ENCODE measurements at places on chromosomes 1 and 21.

DNA sequence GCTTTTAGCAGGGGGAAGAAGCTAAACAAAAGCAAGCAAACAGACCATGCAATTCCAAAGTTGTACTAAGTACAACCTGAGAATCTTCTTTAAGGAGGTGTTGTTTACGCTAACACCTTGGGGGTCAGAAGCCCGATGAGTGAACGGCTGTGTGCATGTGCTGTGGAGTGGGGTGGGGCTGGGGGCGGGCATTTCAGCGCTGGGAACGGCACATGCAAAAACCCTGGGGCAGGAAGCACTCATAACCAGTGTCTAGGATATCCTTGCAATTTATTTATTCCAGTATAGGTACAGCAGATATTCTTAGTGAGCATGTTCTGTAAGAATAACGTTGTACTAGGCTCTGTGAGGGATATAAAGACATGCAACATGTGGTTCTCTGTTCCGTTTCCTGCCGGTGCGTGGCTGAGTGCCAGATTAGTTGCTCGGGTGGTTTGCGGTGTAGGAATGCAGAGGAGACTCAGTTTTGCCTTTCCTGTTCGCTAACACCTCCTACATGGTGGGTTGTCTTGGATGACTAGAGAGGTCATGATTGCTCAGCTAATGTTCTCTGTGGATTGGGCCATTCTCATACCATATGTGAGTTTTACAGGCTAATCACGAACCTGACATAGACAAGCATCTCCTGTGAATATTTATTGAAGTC lies 3.7 kb downstream of the FASLG start:
- DNase-seq = no peak

- DNase-seq = no peak
Measured at GRCh38 chr1:18290740-18291412, 183.3 kb downstream of the IGSF21 start.

DNA sequence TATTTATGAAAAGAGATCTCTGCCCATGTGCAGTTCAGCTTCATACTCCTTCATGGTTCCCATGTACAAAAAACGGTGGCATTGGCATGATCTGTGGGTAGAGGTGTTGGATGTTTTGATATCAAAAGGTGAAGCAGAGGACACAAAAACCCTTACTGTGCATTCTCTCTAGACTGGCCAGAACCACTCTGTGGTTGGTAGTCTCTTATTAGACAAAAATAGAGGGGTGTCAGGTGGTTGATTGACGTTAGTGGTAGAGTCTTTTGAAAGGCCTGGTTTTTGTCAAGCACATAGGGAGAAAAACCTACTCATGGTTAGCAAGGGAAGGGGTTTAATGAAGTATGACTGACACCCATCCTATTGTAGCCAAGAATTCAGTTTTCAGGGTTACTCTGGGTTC lies 400.0 kb upstream of the TMPRSS15 start:
- no peak for DNase-seq

- no peak for DNase-seq
Measured at GRCh38 chr1:116572099-116572498, 1.3 kb upstream of the CD58 start.

- no peak for DNase-seq
Measured at GRCh38 chr1:54384918-54385726, 21.1 kb downstream of the SSBP3 start.

DNA sequence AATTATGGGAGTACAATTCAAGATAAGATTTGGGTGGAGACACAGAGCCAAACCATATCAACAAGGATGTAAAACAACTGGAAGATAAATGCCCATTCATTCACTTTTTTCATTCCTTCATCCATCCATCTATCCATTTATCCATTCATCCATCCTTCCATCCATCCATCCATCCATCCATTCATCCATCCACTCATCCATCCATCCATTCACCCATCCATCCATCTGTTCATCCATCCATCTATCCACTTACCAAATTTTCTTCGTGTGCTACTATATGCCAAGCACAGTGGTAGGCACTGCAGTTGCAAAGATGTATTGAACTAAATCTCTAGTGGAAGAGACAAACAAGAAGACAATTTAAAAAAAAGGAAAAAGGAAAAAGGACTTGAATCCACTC lies 14.3 kb upstream of the SIPA1L2 start:
- no peak for DNase-seq

GRCh38 chr1:94602316-94602715 lies 60.8 kb upstream of the F3 start:
- DNase-seq = no peak

GRCh38 chr1:160488347-160489058 lies 34.6 kb downstream of the SLAMF6 start:
- DNase-seq = no peak

- no peak for DNase-seq
Measured at GRCh38 chr1:160354388-160354985, 11.3 kb downstream of the NCSTN start.

GRCh38 chr1:200108659-200109058 lies 81.1 kb downstream of the NR5A2 start:
- DNase-seq = no peak

DNA sequence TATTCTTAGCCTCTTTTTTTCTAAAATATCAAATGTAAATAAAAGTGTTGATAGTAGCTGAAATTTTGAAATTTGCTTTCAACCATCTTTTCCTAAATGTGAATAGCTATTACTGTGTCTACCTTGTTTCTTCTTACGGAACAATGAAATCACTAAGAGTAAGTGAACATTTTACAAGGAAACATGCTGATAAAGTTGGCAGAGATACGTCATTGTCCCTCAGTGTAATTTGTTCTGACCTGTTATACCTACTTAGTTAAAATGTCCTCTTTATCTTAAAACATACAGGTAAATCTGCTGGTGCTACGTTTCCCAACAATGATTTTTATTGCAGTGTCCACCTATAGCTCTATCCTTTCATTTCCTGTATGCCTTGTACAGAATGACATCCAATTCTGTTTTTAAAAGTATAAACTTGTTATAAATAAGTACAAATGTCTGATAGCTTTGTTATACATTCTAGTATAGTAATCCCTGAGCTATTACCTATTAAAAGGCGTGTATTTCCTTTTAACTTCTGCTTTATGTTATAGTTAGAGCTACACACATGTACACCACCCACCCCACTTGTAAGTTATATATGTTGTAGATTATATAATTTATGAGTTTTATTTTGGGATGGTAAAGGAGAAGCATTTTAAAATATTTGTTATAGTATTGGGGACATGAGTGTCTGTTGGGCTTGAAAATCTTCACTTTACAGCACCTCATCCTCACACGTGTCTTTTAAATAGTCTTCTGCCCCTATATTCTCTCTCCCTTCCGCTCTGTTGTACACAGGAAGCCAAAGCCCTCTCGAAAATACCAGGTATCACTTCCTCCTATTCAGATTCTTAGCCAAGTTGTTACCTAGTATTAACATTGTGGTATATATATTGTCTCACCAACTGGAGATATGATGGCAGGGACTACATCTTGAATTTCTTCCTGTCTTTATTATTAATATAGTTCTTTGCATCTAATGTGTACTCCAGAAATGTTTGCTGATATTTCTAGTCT lies 25.2 kb downstream of the LAMC1 start:
- DNase-seq = no peak

GRCh38 chr1:12422488-12422887 lies 192.7 kb downstream of the VPS13D start:
- no peak for DNase-seq

DNA sequence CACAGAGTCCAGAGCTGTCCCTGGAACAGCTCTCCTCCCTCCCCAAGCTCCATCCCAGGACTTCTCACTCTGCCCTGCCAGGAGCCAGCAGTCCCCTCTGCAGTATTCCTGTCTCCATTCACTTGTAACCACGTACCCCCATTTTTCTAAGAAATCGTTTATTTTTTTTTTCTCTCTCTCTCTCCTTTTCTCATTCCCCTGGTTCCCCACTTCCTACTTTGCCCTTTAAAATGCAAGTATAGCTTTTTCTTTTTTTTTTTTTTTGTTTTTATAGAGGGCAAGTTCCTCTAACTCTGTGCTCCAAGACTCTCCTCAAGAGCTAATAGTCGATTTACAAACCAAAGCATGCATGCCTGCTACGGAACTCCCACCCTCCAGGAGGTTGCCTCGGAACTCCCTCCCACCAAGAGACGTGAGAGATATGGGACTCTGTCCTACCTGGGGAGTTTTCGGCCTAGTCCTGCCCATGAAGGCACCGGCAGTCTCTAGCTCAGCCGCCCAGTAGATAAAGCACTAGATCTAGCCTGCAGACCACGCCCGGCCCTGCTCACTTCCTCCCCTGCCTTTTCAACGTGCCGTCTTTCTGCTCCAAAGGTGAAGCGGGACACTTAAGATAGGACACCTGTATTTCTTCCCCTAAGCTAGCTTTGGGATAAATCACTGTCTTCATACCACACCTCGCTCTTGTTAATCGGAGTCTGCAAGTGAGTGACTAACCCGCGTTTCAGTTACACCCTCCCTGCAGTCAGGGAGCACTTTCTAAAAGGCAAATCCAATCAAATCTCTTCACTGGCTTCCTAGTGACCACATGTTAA lies 27.7 kb downstream of the TNFRSF9 start:
- no peak for DNase-seq

DNA sequence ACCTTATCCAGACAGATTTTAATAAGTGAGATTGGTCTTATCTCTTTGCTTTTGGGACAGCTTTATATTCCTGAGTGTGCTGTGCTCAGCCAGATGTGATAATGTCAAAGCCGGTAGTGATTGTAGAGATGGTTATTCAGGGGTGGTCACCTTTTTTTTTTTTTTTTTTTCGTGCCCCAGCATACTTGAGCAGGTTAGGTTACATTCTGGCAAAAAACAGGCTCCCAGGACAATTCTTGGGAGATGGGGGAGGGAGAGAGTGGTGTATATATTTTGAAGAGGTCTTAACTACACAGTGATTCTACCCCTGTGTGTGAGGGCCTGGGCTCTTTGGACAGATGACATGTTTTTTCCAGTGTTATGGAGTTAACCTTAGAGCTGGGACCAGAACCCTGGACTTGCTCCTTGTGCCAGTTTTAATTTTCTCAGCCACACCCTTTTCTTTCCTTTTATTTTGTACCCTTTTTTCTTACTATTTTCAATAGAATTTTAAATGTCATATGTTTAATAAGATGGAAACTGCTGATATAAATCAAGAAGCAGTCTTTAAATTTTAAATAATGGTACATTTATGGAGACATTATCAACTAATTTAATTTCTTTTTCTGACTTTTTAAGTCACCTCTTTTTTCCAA lies 88.4 kb downstream of the DYRK1A start:
- DNase-seq = no peak

DNA sequence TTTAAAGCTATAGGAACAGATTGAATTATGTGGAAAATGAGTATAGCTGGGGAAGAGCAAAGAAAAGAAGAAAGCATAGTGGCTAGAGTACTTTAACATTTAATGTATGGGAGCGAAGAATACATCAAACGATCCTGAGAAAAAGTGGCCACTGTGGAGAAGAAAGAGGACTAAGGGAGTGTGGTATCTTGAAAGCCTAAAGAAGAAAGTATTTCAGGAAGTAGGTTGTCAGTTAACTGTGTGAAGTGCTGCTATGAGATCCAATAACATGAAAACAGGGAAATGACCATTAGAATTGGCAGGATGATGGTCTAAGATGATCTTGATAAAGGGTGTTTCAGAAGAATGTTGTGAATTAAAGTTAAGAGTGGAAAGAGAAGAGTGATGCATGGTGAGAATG lies 219.6 kb upstream of the BEND5 start:
- no peak for DNase-seq

- DNase-seq = no peak
Measured at GRCh38 chr1:181012203-181012745, 10.4 kb downstream of the STX6 start.

DNA sequence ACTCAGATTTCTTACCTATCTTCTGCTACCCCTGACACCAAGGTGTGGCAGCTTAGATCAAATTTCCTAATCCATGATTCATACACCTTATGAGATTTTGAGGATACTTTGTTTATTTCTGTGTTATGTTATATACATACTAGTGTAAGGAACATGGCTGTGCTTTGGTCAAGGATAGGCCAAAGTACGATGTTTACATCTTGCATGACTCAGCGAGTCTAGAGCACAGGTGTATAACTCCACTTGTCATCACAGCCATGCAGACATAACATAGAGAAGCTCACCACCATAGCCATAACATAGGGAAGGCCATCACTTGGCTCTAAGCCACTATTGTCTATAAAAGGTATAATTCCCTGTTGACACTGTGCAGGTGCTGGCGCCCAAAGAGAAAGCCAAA lies 61.2 kb downstream of the GBP6 start:
- no peak for DNase-seq

DNA sequence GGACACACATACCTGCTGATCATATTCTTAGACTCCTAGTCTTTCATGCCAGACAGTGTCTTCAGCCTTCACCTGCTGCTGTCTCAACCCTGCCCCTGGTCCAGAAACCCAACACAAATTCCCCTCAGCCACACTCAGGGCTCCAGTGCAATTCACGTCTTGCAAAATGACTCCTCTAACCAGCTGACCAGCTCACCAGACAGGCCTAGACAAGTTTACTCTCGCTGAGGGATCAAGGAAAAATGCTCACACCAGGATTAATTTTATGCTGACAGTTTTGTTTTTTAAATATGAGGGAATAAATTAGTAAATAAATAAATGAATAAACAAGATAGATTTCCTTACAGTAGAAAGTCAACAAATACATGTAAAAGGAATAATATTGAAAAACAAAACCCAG lies 28.5 kb downstream of the CCDC185 start:
- no peak for DNase-seq

- no peak for DNase-seq
Measured at GRCh38 chr1:234746798-234747196, 136.8 kb upstream of the IRF2BP2 start.

GRCh38 chr1:177067752-177068410 lies 96.6 kb downstream of the ASTN1 start:
- no peak for DNase-seq

- no peak for DNase-seq
Measured at GRCh38 chr1:41496080-41497055, 11.9 kb upstream of the EDN2 start.

- no peak for DNase-seq
Measured at GRCh38 chr1:83929184-83929583, 69.7 kb downstream of the TTLL7 start.

GRCh38 chr1:22914633-22915217 lies 57.9 kb downstream of the LACTBL1 start:
- no peak for DNase-seq

DNA sequence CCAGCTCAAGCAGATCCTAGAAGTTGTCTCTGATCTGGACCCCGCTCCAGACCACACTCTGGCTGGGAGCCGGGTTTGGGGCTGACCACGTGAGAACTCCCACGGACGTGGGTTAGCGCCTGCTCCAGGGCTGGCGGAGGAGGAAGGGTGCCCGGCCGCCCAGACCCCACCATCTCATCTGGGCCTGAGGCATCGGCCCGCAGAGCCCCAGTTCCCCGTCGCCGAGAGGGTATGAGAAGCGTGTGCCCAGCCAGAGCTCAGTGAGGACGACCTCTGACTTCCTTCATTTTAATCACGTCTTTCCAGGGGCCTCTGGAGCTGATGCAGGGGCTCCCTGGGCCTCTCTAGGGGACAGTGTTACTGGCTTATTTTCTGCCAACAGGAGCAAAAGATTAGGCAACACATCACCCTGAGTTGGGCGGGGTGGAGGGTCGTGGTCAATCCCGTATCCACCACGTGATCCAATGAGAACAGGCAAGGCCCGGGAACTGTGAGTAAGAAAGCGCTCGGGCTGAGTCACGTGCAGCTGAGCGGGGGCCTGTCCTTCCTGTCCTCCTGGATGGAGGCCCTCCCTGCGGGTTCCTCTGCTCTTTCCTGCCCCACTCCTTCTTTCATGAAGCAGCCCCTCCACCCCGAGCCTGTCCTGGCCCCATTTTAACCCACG lies 81.1 kb downstream of the SIK1 start:
- no peak for DNase-seq

Measured in right renal pelvis (tissue), 4 donors.